Central memory CD8-positive, alpha-beta T cell (primary cell): ENCODE measurements at places on chromosomes 3 and 15.

- DNase-seq: no peak
Observed at GRCh38 chr15:99565049-99565298, 810 bp upstream of the MEF2A start.

- no peak for DNase-seq
Observed at GRCh38 chr3:42508562-42508961, 6.1 kb downstream of the VIPR1 start.

DNA sequence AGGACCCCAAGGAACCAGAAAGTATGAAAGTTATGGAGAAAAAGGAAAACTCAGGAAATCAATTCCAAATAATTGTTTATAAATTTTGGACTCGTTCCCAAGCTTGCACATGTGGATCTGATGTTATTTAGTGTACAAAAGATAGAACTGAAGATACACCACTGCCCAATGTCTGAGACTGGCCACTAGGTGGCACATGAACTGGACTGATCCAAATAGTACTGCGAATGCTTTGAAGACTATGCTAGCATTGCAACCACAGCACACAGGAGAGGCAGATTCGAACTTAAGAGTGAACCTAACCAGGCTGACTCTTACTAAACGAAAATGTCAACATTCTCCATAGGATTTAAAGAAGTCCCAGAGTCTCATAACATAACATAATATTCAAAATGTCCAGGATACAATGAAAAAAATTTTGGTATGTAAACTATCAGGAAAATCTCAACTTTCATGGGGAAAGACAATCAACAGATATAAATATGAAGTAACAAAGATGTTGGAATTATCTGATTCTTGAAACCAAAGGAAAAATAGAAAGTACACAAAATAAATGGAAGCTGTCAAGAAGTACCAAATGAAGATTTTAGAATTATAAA, 596.7 kb downstream of the FGF12 start:
- no peak for DNase-seq

GRCh38 chr3:105255350-105255749, 111.4 kb upstream of the ALCAM start:
- DNase-seq: no peak

DNA sequence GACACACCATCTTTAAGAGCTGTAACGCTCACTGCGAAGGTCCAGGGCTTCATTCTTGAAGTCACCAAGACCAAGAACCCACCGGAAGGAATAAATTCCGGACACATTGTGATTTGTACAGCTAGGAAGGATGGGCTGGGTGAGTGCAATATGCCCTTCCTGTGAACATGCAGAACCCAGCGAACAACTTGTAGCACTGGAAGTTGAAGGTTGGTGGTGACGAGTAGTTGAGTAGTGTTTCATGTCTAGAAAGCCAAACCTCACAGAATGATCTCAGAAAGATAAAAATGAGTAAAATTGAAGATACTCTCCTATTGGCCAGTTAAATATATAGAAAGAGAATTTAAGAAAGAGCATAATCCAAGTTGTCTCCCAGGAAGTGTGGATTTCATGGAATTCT, 462.2 kb upstream of the CFAP20DC start:
- DNase-seq: no peak

DNA sequence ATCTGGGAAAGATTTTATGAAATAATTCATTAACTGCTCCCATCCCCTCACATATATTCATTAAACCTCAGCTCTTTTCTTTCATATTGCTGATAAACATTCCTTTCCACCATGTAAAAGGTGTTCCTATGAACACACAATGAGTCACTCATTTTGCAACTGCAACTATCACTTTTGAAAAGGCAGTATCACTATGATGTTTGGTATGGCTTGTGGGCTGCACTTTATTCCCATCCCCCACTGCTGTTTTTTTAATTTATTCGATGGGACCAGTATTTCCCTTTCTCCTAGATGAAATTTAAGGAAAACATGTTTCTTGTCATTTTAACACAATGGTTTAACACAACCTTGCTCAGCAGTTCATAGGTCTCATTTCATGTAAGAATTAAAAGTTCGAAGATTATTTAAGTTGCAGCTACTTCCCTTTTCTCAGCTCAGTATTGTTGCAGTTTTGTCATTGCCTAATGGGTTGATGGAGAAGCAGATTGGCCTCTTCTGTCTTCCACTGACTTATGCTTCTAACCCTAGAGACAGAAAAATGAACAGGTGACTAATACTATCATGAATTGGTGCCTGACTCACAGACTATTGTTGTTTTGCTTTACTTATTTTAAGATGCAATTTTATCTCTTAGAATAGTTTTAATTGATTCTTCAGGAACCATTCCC, 280.3 kb downstream of the ZPLD1 start:
- DNase-seq: no peak

GRCh38 chr3:44477312-44478030, at the start of gene ZNF445:
ZNF445 (minus strand) TSS chr3:44477670; CDS start chr3:44455549, 22,121 bp downstream.
- peak; percentile 58 for DNase-seq

GRCh38 chr3:127762077-127762786, 60.1 kb downstream of the MGLL start:
- DNase-seq: no peak

DNA sequence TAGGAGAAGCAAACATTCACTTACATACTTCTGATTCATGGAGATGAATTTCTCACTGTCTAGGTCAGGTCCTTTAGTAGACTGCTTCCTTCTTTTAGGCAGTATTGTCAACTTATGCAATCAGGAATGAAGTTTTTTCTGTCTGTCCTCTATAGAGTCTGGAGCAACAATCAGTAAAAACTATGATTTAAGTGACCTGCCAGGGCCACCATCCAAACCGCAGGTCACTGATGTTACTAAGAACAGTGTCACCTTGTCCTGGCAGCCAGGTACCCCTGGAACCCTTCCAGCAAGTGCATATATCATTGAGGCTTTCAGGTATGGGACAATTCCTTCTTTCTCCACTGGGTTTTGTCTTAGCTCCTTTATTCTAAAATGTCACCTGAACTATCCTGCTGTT, 523.1 kb downstream of the ROBO2 start:
- DNase-seq: no peak

DNA sequence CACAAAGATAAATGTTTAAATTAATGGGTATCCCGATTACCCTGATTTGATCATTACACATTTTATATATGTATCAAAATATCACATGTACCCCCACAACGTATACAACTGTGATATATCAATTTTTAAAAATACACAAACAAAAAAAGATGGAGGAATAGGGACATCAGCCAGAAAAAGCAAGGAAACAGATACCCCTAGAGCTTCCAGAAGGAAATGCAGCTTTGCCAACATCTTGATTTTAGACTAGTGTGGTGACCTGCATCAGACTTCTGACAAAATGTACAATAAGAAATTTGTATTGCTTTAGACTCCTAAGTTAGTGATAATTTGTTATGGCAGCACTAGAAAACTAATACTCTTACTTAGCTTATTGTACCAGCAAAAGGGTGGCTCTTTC, 483.8 kb downstream of the TUSC7 start:
- no peak for DNase-seq

DNA sequence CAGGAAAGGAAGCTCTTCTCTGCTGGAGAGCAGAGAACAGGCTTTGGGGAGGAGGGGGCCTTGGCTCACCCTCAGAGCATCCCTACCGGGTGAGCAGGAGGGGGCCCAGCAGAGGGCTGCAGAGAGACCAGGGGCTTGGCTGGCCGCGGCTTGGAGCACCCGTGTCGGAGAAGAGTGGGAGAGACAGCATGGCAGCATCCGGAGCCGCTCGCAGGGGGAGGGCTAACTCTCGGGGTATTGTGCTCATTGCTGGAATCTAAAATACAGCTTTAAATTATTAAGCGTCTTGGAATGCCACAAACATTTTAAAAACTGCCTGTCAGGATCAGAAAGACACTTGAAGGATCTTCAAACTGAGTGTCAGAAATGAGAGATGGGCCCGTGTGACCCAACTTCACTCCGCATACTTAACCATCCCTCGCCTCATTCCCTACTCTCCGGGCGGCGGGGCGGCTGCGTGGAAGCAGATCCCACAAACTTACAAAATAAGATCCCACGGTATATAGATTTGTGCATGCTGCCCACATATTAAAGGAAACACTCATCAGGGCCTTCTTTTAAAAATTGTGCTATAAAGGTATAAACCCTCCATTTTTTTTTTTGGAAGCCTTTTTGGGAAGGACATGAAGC, 53.9 kb downstream of the EIF4E3 start:
- DNase-seq: no peak

DNA sequence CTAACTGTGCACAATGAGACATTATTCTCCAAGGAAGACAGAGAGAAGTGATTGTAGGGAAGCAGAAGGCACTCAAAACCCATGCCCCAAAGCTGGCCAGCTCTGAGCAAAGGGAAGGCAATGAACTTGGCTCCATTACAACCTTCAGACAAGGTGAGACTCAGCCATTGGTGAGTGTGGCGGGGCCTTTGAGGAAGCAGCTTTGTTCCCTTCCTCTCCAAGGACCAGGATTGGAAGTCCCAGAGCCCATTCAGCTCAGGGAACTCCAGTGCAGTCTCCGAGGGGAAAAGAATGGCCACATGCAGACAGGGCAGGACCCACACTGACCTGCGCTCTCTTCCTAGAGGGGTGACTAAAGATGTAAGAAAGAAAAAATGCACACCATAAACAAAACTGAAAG, 23.1 kb downstream of the HEG1 start:
- DNase-seq: no peak

GRCh38 chr3:152381881-152382295, 113.2 kb downstream of the MBNL1 start:
- DNase-seq: no peak

- no peak for DNase-seq
Observed at GRCh38 chr15:74902295-74903075, 4.2 kb downstream of the FAM219B start.

- no peak for DNase-seq
Observed at GRCh38 chr15:65577129-65577996, 33.6 kb downstream of the INTS14 start.

- no peak for DNase-seq
Observed at GRCh38 chr3:29764603-29765254, 483.9 kb downstream of the RBMS3 start.

DNA sequence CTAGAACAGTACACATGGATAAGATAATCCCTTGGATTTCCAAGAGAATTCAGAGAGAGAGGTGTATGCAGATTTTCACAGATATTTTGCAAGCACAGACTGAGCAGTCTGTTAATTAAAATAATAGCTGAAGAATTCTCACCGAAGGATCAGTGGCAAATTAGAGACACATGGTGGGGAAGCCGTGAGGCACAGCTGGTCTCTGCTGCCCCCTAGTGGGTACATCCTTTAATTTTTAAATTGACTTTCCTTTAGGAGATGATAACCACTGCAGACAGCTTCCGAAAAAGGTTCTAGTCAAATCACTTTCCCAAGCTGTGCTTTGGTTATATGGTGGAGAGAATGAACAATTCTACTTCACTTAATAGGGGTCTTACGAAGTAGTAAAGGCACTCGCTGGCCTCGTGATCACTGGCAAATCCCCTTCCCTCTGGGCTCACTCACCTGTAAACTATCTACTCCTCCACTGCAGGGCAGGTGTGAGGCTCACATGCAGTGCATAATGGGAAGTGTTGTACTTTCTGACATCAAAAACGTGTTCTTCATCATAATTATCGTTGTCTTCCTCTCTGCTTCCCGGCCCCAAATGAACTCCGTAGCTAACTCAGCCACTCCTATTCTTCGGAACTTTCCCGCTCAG, 19.5 kb downstream of the MESD start:
- peak; percentile 38 for DNase-seq

- DNase-seq: no peak
Observed at GRCh38 chr15:29128671-29129070, 141.0 kb downstream of the NSMCE3 start.

- peak; percentile 41 for DNase-seq
Observed at GRCh38 chr15:40776537-40777141, 6.9 kb downstream of the C15orf62 start.

DNA sequence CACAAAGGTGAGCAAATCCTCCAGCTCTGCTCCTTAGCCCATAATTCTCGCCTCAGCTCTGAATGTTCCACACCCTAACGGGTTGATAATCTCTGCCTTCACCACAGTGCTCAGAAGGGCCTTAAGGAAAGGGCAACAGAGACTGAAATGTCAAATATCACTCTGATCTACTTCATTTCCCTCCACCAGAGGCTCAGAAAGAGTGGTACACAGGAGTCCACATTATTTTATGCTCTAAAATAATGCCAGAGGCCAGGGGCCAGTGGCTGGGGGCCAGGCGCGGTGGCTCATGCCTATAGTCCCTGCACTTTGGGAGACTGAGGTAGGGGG, 72.2 kb downstream of the MB21D2 start:
- no peak for DNase-seq
